Pons (tissue), 1 donor: ENCODE measurements at places on chromosomes 12 and 14.

DNA sequence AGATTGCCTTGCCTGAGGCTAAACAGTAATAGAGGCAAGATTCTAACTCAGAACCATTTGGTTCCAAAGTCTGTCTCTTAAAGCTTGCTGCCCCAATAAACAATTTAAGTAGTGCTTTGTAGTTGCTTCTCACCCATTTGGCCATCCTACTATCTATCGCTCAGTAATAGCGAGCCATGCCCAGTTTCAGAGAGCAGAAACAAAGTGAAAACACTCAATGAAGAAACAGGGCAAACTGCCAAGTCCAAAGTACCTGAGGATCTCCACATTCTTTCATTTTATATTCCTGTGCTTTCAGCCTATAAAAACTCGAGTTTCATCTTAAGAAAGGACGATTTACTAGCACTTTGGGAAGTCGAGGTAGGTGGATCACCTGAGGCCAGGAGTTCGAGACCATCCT is 103.3 kb upstream of the BBS10 start:
- no peak for DNase-seq

GRCh38 chr12:10016881-10017280 is 6.5 kb downstream of the CLEC12B start:
- DNase-seq = no peak

DNA sequence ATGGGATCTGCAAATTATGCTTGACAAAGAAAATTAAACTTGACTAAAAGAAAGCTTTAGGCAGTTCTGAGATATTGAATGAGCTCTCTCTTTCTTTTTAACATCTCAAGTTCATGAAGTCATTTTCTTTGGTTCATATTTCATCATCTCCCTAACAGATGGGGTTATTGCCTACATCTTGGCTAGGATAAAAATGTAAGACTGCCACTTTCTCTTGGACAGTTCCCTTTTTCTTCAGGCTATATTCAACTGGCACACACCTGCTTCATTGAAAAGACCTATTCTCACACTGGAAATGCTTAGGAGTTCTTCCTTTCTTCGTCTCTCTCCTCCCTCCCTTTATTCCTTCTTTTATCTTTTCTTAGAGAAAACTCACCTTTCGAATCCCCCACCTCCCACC is 355.9 kb upstream of the SEL1L start:
- DNase-seq = peak; percentile 11

- DNase-seq = peak; percentile 53
These were observed 281.1 kb upstream of the AMIGO2 start for GRCh38 chr12:47360771-47361388.

GRCh38 chr14:31059152-31059924 is 33.2 kb upstream of the STRN3 start:
- DNase-seq = no peak

GRCh38 chr12:116876151-116876869 is 4.9 kb downstream of the HRK start:
- peak; percentile 36 for DNase-seq

DNA sequence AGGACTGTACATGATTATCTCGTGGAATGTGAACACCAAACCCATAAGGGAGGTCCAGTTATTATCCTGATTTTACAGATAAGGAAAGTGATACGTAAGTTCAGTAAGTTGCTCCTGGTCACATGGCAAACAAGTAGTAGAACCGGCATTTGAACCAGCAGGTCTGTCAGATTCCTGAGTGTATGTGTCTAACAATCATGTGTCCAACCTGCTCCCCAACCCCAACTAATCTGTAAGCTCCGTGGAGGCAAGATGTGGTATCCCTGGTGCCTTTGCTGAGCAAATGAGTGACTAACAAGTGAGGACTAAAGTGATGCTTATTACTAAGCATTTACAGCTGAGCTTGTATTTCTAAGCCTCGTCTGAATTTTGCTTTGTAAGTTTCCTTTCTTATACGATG is 65.9 kb downstream of the PTPN21 start:
- DNase-seq = no peak

DNA sequence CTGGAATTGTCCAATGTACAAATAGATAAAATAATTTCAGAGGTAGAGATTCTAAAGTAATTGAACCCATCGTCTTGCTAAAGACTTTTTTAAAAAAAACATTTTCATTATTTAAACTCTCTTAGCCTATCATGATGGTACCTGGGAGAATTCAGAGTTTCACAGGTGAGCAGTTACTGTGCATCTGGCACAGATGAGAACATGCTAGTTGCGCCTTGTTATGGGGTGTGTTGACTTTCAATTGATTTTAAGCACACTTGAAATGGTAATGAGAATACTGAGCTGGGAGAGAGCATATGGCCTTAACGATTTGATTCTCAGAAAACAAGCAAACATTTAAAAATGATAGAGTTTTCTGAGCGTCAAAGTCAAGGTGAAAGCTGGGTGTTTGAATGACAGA is 66.6 kb downstream of the FLRT2 start:
- no peak for DNase-seq

DNA sequence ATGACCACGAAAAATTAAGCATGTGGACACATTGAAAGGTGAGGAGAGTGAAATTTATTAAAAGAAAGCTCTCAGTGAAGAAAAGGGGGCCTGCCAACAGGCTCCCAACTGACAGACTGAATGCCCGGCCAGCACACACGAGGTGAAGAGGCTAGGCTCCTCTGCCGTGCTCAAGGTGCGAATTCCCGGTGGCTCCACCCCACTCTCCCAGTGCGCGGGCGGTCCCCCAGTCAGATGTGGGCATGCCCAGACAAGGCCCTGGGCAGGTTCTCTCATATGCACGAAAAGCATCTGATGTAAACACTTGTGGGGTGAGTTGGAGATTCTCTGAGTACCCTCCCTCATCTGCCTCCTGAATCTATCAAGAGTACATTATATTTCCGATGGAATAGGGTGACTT is 48.5 kb upstream of the OSBPL8 start:
- DNase-seq = no peak

DNA sequence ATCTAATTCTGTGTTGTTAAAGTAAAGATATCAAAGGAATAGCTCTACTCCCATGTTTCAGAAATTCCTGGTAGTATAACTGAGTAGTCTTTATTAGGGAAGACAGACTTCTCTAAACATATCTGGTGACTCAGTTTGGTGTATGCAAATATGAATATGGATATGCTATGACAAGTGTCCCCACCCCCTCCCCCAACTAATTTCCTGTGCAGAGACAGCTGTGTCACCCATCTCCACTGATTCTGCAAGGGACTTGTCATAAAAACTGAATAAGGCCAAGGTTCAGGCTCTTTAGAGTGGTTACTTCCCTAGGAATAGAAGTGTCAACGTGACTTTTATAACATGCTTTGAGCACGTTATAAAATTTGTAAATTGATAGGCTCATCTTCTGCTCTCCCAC is 429.1 kb downstream of the DAD1 start:
- no peak for DNase-seq

DNA sequence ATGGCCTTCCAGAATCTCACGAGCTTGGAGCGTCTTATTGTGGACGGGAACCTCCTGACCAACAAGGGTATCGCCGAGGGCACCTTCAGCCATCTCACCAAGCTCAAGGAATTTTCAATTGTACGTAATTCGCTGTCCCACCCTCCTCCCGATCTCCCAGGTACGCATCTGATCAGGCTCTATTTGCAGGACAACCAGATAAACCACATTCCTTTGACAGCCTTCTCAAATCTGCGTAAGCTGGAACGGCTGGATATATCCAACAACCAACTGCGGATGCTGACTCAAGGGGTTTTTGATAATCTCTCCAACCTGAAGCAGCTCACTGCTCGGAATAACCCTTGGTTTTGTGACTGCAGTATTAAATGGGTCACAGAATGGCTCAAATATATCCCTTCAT is 92.2 kb downstream of the FLRT2 start:
- no peak for DNase-seq

DNA sequence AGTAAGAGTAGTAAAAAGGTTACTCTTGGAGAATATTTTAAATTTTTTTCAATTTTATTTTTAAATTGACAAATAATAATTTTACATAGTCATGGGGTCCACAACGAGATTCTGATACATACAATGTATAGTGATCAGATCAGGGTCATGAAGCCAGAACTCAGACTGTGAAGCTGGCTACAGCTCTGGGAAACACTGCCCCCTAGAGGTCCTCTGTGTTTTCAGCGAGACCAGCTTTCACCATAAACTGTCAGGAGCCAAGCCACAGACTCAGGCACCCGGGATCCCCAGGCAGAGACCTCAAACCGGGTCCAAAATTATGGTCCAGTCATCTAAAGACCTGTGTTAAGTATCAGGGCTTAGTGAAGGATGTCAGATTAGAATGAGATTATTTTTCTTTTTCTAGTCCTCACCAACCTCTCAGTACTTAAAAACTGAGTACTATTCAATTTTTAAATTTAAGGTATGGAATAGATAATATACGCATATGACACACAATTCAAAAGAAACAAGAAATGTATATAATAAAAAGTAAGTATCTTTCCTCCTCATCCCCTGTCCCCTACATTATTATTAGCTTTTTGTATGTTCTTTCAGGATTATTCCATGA is 397.1 kb downstream of the MDGA2 start:
- DNase-seq = peak; percentile 67
